ENCODE measurements at places on chromosomes 2 and 18.

DNA sequence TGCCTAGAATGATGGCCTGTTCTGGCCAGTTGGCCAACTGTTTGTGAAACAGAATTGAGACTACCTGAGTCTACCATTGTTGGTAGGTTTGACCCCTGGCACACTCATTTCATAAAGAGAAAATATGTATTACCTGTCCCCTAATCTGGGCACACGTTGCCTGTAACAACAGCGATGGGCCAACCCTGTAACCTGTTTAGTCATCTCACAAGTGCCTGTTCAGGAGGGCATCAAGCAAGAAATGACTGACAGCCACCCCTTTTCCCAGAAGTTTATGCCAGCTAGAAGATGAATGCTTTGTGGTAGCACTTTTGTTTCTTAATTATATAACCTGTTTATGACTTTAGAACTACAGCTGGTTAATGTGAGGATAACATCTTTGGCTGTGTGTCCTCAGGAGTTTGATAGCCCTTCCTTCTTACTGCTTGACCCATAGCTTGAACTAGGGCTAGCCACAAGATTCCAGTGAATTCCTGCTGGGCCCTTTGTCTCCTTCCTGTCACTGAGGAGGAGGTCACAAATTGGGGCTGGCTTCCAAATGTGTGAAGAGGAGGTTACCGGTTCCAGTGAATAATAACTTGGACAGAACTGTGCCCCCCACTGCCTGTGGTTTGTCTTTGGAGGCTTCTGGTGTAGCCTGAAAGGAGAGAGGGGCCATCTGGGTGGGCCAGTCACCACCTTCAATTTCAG is 273.9 kb upstream of the EPAS1 start:
- DNase-seq = no peak

DNA sequence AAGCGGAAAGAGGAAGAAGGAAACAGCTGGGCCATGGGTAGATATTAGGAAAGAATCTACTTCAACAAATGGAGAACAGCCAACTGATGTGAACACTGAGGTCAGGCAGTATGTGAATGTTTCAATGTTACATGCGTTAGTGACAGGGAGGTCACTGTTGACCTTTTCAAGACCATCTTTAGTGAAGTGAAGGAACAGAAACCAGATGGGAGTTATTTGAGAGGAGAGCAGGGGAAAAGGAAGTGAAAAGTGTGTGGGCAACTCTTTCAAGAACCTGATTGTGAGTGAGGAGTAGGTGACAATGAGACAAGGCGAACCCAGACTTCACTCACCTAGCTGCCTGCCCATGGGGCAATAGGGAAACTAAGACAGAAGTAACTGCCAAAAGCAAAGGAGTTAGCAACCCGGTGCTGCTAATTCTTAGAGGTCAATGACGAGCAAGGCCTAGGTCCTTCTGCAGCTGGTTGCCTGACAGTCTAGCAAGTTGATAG is 67.0 kb downstream of the SP3 start:
- no peak for DNase-seq

- DNase-seq = no peak
These were observed 77.5 kb downstream of the TMEM200C start for GRCh38 chr18:5817816-5818215.

GRCh38 chr2:222877556-222878300 is 16.9 kb downstream of the ACSL3 start:
- DNase-seq = no peak

- no peak for DNase-seq
These were observed 125.8 kb upstream of the CREB1 start for GRCh38 chr2:207403950-207404349.

GRCh38 chr2:222912117-222912516 is 51.3 kb downstream of the ACSL3 start:
- DNase-seq = peak; percentile 84

- no peak for DNase-seq
These were observed 405 bp downstream of the CASP10 start for GRCh38 chr2:201183365-201183727.

DNA sequence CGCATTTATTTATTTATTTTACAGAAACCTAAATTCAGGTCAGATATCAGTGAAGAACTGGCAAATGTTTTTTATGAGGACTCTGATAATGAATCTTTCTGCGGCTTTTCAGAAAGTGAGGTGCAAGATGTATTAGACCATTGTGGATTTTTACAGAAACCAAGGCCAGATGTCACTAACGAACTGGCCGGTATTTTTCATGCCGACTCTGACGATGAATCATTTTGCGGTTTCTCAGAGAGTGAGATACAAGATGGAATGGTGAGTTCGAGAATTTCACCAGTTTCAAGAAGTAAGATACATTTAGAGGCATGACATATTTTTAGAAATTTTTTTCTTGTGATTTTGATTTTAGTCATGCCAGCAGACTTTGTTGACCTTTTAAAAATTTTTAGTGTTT is 4.6 kb downstream of the CDCA7 start:
- DNase-seq = no peak

- DNase-seq = no peak
These were observed 193.5 kb upstream of the NDUFV2 start for GRCh38 chr18:8908792-8909510.

DNA sequence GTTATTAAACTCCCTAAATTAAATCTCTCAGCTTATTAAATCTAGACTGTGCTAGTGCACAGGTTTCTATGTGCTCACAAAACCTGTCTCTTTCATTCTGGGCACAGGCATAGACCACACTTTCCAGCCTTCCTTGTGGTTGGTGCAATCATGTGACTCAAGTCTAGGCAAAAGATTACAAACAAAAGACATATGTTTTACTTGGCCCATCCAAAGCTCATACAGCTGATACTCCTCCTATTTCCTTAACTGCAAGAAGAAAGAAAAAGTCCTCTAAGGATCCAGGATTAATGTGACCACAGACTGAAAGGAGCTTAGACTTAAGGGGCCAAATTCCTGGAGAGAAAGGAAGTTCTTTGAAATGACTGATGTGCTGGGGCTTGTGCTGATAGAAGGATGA is 731.3 kb upstream of the RAB6C start:
- DNase-seq = no peak

DNA sequence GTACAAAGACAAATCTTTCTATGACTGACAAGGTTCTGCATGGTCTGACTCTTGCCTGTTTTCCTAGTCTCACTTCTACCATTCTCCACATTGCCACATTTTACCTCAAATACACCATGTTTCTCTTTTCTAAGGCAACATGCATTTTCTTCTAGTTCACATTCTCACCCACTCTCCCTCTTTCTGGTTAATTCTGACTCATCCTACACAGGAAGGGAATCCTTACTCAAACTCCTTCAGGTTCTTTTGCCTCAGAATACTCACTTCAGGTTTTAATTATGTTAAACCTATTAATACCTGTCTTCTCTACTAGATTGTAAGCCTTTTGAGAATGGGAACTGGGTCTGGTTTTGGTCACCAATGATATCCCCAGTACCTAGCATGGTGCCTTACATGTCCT is 47.2 kb downstream of the MAP2 start:
- no peak for DNase-seq

GRCh38 chr2:145748927-145749326 is 1229.0 kb upstream of the ZEB2 start:
- DNase-seq = no peak

- DNase-seq = no peak
These were observed 267.6 kb downstream of the TMX3 start for GRCh38 chr18:68447286-68447685.

DNA sequence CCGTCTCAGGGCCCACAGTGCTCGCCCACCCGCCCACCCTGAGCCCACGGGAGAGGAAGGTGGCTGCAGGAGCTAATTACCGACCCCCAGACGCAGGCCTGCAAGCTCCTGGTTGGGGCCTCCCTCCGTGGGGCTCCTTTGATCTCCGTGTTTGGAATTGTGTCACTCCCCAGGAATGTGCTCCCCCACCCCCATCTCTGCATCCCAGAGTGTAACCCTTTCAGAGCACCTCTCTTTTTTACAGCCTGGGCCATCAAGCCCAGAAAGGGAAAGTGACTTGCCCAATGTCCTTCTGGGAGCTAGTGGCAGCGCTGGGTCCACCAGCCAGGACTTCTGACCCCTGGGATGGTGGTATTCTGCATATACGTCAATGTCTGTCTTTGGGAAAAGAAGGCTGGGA is 335.1 kb downstream of the CYRIA start:
- no peak for DNase-seq

DNA sequence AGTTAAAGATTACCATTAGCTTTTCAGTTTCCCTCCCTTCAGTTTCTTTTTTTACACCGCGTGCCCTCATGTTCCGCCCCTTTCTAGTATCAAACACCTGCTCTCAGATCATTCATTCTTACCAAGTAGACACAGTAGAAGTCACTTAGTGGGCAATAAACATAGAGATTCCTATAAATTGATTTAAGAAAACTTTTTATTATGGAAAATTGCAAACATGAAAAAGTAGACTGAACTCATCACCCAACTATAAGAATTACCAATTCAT is 21.2 kb upstream of the CNRIP1 start:
- DNase-seq = no peak

GRCh38 chr2:16063955-16064633 is 123.7 kb downstream of the MYCN start:
- DNase-seq = no peak

DNA sequence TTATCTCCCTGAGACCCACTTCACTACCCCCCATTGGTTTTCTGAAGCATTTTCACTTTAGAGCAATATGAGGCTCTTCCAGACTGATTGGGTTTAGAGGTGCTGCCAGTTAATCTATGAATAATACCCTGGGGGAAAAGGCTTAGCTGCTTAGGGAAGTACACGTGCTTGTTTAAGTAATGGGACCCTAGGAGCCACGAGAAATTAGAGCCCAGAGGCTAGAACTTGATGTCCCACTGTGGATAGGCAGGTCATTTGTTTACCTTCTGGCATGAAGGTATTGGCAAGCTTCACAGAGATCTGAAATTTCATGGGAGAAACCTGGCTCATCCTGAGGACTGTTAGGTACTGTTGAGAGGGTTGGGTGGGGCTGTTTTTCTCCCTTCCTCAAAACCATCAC is 59.7 kb downstream of the CLIP4 start:
- no peak for DNase-seq

GRCh38 chr2:194116861-194117260 is 1540.2 kb upstream of the SLC39A10 start:
- no peak for DNase-seq

Data from fibroblast of the conjunctiva (primary cell).